ENCODE measurements at places on chromosomes 2 and 18. TPM values are rescaled to one million over a fixed set of nuclear protein-coding genes. Genes with fewer than 3 reads are reported as not detected.
A peak's percentile ranks its signal among the peaks of the same experiment; 100 is the strongest.

The KHK gene
- total RNA-seq = 14.5 TPM

GRCh38 chr2:45964223-45964841 is 312.9 kb downstream of the PRKCE start:
- DNase-seq = no peak

GRCh38 chr2:113876503-113877387 is 13.1 kb upstream of the ACTR3 start:
- peak; percentile 81 for DNase-seq

DNA sequence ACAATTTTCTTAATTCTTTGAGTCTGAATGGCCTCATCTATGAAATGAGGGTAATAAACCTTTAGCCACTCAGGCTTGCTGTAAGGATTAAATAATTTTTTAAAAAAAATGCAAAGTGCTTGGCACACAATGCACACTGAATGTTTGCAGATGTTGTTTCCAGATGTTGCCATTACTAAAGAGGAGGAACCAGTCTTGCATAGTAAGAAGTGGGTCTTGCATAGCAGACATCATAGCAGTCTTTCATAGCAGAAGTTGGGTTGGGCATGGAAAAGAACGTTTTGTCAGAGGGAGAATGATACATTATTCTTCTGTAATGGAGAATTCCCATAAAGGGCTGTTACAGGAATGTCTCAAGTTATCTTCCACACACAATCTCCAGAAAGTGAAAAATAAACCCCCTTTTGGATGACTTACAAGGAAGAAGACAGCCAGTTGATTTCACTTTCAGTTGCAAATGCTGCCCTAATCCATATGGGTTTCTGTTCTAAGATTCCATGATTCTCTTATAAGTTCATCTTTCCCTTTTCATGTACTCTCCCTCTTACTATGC is 327.7 kb downstream of the SUCLG1 start:
- DNase-seq = no peak

The FZD7 gene
- 0.75 TPM for total RNA-seq

GRCh38 chr2:83757329-83757728 is 701.8 kb downstream of the SUCLG1 start:
- DNase-seq = no peak

The PDE1A gene
- total RNA-seq = not detected
